ENCODE measurements at places on chromosomes 3 and 15.
A peak's percentile ranks its signal among the peaks of the same experiment; 100 is the strongest.

DNA sequence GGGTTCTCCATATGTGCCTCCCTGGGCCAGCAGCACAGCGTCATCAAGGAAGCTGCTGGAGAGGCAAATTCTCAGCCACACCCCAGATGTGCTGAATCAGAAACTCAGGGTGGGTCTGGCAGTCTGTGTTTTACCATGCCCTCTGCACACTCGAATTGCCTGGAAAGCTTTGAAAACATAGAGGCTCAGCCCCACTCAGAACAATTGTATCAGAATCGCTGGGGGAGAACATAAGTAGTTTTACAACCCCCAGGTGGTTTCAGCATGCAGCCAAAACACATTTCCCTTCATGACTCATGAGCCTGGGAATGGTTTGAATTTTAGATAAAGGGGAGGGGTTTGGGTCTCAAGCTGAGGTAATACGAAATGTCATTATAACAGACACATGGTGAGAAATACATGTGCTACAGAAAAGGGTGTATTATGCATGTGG lies 9.6 kb downstream of the TGM4 start:
- no peak for DNase-seq

- peak; percentile 70 for DNase-seq
Observed at GRCh38 chr3:43907508-43907858, 216.7 kb downstream of the ABHD5 start.

DNA sequence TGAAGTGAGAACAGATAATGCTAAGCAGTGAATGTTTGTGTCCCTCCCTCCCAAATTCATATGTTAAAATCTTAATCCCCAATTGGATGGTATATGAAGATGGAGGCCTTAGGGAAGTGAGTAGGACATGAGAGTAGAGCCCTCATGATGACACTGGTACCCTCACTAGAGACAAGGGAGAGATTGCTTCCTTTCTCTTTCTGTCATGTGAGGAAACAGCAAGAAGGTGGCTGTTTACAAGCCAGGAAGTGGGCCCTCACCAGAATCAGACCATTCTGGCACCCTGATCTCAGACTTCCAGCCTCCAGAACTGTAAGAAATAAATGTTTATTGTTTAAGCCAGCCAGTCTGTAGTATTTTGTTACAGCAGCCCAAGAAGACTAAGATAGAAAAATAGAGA lies 209.5 kb downstream of the SATB1 start:
- DNase-seq = no peak

GRCh38 chr3:195119461-195120266 lies 151.3 kb downstream of the XXYLT1 start:
- DNase-seq = no peak

DNA sequence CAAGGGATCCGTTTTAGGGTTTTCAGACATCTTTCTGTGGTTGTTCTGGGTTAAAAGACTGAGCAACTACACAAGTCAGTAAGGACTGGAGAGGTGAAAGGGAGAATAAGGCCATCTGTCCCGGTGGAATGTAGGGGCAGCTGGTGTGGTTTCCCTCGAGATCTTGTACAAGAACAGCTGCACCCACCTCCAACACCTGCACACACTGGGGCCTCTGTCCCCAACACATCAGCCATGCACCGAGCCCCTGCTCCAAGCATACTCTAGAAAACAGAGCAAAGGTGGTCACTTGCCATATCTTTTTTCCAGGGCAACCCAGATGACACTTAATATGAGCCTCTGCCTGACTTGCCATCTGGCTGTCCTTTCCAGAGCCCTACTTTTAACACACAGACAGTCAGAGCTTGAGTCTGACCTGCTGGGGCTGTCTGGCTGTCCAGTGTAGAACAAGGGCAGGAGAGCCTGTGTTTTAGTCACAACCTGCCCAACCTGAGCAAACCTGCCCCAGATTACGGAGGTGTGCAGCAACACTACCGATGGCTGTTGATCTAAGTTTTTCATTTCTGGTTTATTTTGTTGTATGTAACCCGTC lies 12.2 kb downstream of the MAN2A2 start:
- no peak for DNase-seq

DNA sequence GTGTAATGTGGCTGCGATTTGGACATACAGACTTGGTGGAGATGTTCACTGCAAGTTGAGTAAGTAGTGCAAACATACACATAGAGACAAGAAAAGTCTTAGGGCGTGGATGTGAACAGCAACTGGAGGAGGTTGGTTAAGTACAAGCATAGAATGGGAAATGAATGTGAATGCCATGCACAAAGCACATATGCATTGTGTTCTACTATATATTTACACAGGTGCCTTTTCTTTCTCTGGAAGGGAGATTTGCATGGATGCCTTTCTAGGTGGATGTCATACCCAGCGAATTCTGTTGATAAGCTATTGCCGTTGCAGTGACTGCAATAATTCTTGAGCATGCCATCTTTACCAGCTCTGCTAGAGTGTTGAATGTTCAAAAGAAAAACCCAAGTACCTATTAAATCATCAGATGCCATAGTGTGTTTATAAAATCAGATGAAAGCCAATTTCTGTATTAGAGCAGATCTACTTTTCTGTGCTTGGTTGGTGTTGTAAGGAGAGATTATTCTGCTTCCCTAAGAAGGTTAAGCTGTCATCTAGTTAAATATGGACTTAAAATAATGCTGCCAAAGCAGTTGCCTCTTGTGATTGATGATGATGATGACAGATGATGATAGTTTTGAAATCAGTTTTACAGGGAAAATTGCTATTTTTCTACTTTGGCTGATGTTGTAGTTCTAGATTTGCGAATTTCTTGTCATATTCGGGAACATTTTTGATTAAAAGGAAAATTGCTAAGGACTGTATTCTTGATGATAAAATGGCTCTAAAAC lies 148.4 kb downstream of the CNTN4 start:
- no peak for DNase-seq

- DNase-seq = no peak
Observed at GRCh38 chr3:39474126-39474515, 6.6 kb downstream of the MOBP start.

DNA sequence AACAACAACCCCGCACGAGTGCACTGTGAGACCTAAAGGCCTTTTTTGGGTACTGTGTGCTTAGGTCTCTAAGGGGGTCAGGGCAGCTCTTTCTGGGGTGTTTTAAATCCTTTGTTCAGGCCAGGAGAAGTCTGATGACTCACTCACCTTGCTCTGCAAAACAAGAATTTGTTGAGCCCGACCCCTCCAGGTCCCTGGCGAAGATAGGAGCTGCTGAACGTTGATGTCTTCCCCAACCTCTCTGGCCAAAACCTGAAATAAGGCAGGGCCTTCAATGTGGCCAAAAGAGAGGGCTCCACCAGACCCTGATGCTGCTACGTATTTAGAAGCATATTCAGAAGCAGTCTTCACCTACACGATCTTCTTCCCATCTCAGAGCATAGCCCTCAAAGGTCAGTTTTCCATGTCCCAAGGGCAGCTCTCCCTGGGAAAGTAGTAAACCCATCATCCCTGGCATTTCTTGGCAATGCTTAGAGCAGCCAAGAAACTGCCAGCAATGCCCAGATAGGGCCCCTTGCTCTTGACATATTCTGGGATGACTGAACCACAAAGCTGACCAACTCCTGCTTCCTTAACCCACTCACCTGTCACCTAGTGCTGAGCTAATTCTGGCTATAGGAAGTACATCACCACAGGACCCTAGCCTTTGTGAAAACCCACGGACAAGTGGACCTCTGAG lies 27.1 kb downstream of the CCDC13 start:
- no peak for DNase-seq

GRCh38 chr3:122392868-122393844 lies 9.2 kb downstream of the FAM162A start:
- peak; percentile 49 for DNase-seq

DNA sequence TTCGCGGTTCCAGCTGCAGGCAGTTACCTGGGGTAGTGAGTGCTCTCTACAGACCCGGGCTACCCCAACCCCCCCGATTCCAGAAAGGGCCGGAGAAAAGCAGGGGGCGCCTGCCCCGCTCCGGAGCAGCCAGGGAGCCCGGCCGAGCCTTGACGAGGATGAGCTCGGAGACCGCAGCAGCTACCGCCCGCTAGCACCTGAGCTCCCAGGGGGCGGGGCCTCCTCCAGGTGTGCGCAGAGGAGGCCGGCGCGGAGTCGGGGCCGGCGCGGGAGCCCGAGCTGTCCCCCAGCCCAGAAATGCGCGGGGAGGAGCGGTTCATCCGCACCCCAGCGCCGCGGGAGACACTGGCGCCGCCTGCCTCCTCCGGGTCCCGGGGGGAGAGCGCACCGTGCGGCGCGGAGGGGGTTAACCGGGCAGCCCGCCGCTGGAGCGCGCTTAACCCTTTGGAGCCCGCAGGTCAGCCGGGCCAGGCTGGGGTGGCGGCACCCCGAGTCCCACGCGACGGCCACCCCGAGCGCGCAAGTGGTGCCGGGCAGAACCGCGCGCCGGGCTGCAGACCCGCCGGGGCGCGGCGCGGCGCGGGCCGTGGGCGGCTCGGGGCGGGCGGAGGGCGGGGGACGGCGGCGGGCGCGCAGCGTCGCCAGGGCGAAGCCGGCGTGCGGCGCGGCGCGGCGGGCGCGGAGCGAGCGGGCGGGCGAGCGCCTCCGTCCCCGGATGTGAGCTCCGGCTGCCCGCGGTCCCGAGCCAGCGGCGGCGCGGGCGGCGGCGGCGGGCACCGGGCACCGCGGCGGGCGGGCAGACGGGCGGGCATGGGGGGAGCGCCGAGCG lies at the start of gene CACNA1D:
Gene CACNA1D (plus strand): TSS at position 649 of the 829 bp plus-strand sequence. CDS start 556 bp downstream, outside the sequence.
- peak; percentile 46 for DNase-seq

DNA sequence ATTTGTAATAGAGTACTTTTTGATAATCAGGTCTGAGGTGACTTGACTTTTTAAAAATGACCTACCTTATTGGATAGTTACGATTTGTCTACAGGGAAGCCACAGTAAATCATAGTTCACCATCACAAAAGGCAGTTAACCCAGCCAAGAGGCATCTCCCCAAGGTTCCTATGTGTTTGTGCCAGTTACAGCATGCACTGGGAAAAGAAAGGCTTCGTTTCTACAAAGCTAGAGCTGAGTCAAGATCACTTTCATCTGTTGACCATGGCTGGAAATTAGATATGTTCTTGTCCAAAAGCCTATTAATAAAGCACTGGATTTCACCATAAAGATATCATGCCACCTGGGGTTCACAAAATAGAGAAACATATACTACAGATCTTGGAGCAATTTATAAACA lies 139.9 kb downstream of the GREM1 start:
- no peak for DNase-seq

GRCh38 chr3:194141415-194142155 lies 5.6 kb downstream of the HES1 start:
- DNase-seq = peak; percentile 91

GRCh38 chr3:197507081-197507480 lies 48.7 kb downstream of the BDH1 start:
- DNase-seq = no peak

DNA sequence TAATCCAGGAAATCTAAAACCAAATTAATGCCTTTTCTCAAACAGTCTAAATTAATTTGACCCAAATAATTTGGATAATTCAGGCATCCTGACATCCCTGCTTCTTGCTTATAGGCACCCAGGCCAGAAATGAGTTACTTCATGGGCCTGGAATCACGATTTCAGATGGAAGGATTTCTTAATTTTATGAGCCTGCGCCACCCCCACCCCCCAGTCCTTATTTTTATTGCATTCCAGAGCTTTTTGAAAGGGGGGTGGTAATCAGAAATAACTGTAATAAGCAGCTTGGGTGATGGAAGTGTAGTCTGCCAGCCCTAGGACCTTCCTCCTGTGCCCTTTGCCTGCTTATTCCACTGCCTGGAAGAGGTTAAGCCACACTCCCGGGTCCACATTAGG lies 1.3 kb downstream of the AP2M1 start:
- DNase-seq = no peak

DNA sequence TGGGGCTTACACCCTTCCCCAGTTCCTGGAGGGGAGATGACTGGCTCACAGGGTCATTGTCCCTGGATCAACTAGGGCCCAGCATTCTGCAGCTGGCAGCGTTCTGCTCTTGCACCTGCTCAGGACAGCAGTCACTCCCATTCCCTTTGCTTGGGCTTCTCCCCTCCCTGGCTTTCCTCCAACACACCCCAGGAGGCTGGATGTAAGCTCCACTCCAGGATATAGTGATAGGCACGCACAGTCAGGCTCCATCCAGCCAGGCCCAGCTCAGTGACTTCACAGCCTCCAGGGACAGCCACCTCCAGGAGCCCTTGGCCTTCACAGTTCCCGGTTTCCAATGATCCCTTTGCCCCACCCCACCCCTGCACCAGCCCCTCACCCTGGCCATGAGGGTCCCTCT lies 1.9 kb downstream of the SPTBN5 start:
- DNase-seq = no peak

- peak; percentile 42 for DNase-seq
Observed at GRCh38 chr3:194323785-194324735, 27.1 kb downstream of the CPN2 start.

DNA sequence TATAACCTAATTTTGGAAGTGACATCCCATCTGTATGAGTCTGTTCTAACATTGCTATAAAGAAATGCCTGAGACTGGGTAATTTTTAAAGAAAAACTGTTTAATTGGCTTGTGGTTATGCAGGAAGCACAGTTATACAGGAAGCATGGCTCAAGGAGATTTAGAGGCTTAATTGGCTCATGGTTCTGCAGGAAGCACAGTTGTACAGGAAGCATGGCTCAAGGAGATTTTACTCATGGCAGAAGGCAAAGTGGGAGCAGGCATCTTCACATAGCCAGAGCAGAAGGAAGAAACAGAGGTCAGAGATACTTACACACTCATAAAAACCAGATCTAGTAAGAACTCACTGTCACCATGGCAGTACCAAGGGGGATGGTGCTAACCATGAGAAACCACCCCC lies 193.1 kb upstream of the ADAMTS9 start:
- no peak for DNase-seq

DNA sequence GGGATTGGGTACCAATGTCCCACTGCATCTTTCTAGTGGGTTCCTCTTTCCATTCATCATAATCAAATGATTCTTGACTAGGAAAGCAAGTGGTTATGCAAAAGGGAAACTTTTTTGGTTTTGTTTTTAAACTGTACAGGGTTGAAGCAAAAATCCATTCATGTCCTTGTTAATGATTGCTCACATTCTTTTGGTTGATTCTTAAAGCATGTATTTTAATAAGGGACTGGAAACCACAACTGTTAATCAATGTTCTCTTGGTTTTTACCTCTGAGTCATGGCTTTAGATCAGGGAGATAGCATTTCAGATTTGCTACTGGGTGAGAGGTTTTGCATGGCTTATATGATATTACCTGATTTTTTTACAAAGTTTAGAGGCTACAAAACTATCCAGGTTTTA lies 371.7 kb upstream of the RGMA start:
- DNase-seq = no peak

GRCh38 chr3:38120693-38121450 lies 16.1 kb downstream of the ACAA1 start:
- DNase-seq = no peak

- peak; percentile 87 for DNase-seq
Observed at GRCh38 chr3:194685718-194686413, at the start of gene FAM43A. Gene FAM43A, plus strand, starts transcription at chr3:194685883. Its CDS starts 944 bp downstream, at chr3:194686827.

- DNase-seq = no peak
Observed at GRCh38 chr3:157858821-157859220, 247.4 kb downstream of the SHOX2 start.

GRCh38 chr3:38545983-38546382 lies 49.8 kb downstream of the EXOG start:
- DNase-seq = no peak

- DNase-seq = peak; percentile 83
Observed at GRCh38 chr15:59399465-59400102, 26.9 kb upstream of the MYO1E start.

- DNase-seq = no peak
Observed at GRCh38 chr3:69853027-69853426, 113.8 kb downstream of the MITF start.

GRCh38 chr15:74442604-74443003 lies 8.8 kb upstream of the SEMA7A start:
- no peak for DNase-seq
